HuH-7.5 (cell line): ENCODE measurements at places on chromosomes 6 and 20.

GRCh38 chr6:11120271-11121005 lies 8.9 kb upstream of the ERVFRD-1 start:
- no peak for DNase-seq

GRCh38 chr6:90467546-90467945 lies 119.3 kb downstream of the MAP3K7 start:
- no peak for DNase-seq

DNA sequence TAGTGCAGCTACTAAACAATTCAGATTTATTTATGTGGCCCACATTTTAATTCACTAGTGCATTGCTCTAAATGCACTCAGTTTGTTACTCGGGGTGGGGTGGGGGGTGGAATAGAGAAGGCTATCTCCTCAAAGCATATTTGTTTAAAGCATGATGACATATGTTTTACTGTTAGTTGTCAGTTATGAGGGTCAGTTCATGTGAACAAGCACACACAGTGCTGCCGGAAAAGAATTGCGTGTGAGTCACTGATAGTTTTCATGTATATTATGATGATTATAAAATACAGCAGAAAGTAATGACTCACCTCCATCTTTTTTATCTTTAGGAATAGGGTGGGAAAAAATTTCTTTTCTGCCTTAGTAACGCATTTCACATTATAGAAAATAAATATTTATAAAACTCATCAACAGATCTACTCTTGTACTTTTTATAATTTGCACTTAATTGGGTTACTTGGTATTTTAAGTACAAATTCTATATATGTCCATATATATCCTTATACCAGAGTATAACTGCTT lies 42.2 kb upstream of the STXBP5 start:
- no peak for DNase-seq

GRCh38 chr6:16821834-16822264 lies 60.6 kb upstream of the ATXN1 start:
- DNase-seq = no peak

DNA sequence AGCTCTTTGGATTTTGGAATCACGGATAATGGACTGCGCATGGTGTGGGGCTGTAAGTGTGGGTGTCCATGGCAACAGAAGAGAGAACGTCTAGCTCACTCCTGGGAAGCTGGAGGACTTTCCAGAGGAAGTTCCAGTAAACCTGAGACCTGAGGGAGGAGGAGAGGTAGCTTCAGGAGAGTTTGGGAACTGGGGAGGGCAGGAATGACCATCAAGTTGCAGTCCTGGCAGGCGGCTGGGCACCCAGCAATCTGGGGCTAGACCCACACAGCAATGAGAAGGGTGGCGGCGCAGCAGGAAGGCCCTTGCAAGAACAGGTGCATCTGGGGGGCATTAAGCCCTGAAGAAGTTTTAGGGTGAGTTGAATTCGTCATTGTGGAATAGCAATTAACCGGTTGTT lies 95.9 kb downstream of the FOXC1 start:
- no peak for DNase-seq

- no peak for DNase-seq
Observed at GRCh38 chr6:79878142-79878748, 69.1 kb downstream of the ELOVL4 start.

DNA sequence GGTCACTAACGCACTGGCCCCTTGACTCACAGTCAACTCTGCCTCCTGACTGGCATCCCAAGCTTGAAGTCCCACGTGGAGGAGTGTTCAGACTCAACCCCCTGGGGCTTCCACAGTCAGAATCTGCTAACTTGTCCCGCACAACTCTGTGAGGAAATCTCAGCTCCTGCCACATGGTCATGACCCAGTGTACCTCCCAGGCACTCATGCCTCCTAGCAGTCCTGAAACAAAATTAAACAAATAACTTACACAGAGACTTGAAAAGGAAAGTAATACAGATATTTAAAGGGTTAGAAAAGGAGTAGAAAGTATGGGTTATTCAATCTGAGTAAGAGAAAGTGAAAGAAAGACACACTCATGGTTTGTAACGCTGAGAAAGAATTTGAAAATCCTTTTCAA lies 134.9 kb downstream of the GMDS start:
- DNase-seq = no peak

GRCh38 chr6:1382331-1382882 lies 7.0 kb upstream of the FOXF2 start:
- DNase-seq = no peak

DNA sequence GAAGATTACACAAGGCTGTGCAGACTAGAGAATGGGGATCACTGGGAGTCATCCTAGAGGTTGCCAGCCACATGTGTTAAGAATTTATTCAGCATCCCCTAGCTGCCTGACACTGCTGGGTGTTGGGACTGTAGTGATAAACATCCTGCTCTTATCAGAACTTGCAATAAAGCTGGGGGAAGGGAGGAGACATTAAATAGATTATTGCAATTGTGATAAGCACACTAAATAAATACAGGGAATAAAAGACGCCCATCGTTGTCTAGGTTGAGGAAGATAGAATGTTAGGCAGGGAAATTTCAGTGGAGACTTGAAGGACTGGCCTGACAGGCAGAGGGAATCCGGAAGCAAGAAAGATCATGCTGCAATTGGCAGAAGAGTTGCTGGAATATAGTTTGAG lies 33.2 kb upstream of the TRAM2 start:
- no peak for DNase-seq

GRCh38 chr20:10495173-10495572 lies 60.1 kb downstream of the SLX4IP start:
- no peak for DNase-seq

DNA sequence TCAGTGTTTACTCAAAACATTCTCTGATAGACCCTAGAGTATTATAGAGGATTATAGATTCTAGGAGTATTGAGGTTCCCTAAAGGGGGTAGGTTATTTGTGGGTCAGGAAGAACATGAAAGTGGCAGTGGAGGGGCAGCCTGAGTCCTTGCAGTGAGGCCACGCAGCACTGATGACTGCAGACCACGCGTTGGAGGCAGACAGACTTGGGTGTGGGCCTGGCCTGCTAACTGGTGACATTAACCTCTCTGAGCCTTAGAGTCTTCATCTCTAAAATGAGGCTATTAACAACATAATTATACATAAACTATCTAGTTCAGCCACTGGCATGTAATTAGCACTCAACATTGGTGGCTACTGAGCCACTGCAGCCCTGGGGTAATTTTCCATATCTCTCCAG lies 16.1 kb downstream of the MTCL3 start:
- no peak for DNase-seq

DNA sequence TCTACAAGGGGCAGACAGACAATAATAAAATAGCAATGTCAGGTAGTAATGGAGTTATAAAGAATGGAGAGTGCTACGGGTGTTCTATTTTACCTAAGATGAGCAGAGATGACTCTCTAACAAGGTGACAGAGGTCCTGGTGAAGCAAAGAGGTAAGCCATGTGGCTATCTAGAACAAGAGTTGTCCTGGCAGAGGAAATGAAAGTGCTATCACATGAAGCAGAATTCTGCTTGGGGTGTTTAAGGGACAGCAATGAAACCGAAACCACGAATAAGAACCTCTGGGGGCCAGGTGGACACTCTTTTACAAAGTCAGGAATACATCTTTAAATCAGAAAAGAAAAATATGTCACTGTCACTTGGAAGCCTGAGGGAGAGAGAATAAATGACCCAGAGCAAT lies 37.9 kb upstream of the IRAK1BP1 start:
- DNase-seq = no peak

GRCh38 chr6:54810147-54810546 lies 36.4 kb upstream of the FAM83B start:
- DNase-seq = no peak

GRCh38 chr20:23515250-23515939 lies 24.5 kb downstream of the CST8 start:
- DNase-seq = no peak

DNA sequence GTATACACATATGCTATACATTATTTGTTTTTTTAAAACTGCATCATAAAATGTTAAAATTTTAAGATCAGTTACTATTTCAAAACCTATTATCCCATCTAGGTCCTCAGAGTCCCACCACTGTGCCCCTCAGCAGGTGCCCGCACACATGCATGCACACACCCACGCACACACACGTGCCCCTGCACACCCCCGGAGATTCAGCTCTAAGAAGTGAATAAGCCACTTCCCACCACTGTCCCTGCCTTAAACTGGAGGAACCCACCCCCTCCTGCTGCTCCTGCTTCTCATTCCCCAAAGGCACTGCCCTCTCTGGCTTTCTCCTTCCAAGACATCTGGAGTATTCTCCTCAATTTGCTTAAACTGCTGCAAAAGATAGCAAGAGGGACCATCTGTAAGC lies 5.4 kb upstream of the FAM210B start:
- DNase-seq = no peak

- peak; percentile 68 for DNase-seq
Observed at GRCh38 chr6:40587240-40588069, at the start of gene LRFN2. TSS of gene LRFN2 (minus strand) at chr6:40587364.

DNA sequence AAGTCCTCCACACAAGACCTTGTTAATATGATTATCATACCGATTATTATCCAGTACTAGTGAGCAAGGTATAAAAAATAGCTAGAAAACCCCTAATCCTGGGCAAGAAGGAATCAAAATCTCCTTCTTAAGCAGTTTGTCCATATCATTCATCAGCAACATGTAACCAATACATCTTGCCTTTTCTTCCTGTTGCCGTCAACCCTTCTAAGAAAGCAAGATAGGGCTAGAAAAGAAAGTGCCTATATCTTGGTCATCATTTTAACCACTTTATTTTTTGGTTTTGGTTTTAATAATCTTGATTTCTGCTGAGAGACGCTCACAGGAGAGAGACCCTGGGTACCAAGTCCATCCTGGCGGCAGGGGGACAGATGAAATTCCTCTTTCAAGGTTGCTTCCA lies 27.2 kb upstream of the PREX1 start:
- DNase-seq = no peak

- DNase-seq = no peak
Observed at GRCh38 chr6:110476046-110476849, at the start of gene SLC22A16. TSS of gene SLC22A16 (minus strand) at chr6:110476613. CDS start at chr6:110476574, 39 bp downstream.

DNA sequence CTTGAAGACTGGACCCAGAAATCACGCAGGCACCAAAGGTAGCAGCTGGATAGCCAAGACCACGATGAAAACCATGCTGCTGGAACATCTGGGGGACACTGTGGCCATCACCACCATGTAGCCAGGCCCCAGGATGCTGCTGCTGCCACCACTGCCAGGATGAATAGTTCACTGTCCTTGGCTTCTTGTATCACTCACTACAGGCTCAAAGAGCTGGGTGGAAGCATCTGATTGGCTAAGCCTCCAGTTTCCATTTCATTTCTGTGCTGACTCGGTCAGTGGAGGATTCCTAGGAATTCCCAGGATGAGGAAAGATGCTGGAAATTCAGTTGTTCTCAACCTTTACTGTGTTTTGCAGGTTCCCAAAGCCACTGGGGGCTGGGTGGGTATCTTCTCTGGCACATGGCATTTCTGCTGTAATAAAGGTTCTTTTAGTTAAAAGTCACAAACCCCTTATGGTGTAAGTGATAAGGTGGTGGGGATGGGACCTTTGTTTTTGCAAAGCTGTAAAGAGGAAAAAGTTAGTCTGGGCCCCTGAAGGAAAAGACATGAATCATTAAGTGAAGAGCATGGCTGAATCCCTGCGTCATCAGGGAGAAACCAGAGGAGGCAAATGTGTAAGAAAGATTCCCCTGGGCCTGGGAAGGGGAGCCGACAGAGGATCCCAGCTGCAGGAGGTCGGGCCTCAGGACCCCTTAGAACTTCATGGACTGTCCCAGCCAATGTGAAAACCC lies 75.6 kb upstream of the RNF24 start:
- DNase-seq = no peak

DNA sequence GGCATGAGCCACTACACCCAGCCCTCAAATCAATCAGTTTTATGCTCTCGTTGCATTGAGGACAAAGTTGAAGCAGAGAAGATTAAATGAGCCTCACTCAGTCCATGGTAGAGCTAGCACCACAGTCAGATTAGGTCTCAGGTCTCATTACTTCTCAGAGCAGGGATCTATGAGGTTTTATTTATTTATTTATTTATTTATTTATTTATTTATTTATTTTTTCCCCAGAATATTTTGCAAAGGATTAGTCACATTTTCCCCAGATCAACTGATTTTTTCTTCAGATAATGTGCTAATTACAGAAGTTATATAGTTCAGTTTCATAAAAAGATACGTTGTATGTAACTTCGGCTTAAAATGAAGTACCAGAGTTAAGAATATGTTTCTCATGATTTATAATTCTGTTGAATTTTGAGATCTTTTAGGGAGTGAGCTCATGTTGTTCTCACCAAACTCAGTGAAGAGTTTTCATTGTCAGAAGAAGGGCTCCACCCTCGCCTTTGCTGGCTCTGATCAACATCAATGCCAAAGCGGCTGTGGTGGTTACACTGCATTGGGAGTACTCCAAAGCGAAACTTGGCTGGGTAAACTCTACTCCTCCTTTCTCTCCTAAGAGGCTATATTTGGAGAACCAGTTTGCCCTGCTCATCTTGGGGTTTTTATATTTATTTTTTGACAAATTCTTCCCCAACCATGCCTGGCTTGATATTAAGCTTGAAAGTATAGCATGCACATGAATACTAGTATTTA lies 12.9 kb upstream of the ID4 start:
- DNase-seq = no peak

GRCh38 chr6:89793586-89793985 lies 26.0 kb downstream of the MDN1 start:
- DNase-seq = no peak

- no peak for DNase-seq
Observed at GRCh38 chr6:125285936-125286335, 15.8 kb downstream of the HDDC2 start.

GRCh38 chr6:39084506-39084905 lies 30.5 kb downstream of the SAYSD1 start:
- DNase-seq = no peak

DNA sequence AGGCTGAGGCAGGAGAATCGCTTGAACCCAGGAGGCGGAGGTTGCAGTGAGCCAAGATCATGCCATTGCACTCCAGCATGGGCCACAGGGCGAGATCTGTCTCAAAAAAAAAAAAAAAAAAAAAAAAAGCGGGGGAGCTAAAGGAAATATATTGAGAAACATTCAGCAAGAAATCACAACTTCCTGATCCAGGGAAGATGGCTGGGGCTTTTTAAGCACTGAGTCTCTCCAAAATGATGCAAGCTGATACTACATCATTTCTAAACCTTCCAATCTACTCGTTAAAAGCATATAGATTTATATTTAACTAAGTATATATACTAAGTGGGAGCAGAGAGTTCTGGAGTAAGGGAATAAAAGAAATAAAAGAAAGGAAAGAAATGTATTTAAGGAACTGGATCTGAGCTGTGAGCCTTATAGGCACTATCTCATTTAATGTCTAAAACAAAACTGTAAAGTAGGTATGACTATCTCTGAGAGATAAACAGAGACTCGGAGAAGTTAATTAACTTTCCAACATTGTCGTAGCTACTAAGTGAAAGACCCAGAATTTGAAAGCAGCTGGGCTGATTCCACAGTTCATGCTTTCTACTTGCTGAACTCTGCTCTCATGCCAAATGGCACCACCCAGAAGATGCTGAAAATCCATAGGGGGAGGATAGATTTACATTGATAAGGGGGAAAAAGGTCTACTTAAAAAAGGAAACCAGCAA lies 215.0 kb upstream of the MARCKS start:
- no peak for DNase-seq

- no peak for DNase-seq
Observed at GRCh38 chr6:113650610-113650979, 206.6 kb upstream of the MARCKS start.

- DNase-seq = no peak
Observed at GRCh38 chr20:53985150-53985518, 85.3 kb downstream of the BCAS1 start.
